Esophagus mucosa (tissue), 1 donor: ENCODE measurements at places on chromosomes 1 and 21.

DNA sequence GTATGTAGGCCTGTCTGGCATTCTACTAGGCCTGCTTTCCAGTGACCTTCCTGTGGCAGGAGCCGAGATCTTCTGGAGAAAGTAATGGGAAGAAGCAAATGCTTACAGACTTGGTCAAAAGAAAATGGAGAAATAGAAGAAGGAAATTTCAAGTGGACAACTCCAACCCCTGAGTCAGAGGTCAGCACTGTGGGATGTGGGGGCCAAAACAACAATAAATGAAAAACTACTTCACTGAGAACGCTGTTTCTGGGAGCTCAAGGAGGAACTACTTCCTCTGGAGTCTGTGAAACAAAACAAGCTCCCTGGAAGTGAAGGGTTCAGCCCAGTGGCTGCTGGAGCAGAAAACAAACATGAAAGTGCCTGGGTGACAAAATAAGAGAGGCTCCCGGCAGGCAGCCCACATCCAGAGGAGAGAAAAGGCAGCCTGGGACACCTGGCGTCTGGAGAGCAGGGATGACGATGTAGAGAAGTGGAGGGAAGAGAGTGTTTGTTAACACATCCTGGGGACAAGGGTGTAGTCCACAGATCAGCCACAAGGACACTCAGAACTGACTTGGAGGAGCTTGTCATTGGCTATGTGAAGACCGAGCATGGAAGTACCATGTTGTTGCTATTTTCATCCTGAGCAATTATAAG lies 355.2 kb downstream of the SMYD3 start:
- no peak for ATAC-seq

DNA sequence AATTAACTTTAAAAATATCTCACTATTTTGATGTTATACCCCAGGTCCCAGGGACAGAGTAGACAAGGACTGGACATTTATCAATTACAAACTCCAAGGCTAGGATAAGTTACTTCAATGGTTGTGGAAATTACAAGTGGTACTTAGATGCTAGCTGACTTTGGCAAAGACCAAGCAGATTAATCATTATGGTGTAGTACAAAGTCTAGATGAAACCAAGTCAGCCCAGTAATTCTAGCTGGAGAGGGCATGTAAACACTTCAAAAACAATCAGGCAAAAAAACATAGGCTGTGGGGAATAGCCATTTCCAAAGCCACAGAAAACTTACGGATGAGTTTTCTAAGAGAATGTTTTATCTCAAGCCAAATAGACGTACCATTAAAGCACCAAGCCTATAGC lies 124.5 kb downstream of the TSEN15 start:
- ATAC-seq, result no peak

GRCh38 chr1:23563003-23563402 lies 3.7 kb upstream of the ID3 start:
- ATAC-seq, result no peak

GRCh38 chr1:53145942-53146708 lies 3.7 kb upstream of the SLC1A7 start:
- peak; percentile 70 for ATAC-seq

GRCh38 chr1:234979296-234980279 lies 149.0 kb downstream of the TOMM20 start:
- no peak for ATAC-seq

GRCh38 chr1:29767769-29768425 lies 531.6 kb downstream of the PTPRU start:
- no peak for ATAC-seq

- no peak for ATAC-seq
Observed at GRCh38 chr1:104780470-104781078, 1030.9 kb downstream of the AMY1C start.

DNA sequence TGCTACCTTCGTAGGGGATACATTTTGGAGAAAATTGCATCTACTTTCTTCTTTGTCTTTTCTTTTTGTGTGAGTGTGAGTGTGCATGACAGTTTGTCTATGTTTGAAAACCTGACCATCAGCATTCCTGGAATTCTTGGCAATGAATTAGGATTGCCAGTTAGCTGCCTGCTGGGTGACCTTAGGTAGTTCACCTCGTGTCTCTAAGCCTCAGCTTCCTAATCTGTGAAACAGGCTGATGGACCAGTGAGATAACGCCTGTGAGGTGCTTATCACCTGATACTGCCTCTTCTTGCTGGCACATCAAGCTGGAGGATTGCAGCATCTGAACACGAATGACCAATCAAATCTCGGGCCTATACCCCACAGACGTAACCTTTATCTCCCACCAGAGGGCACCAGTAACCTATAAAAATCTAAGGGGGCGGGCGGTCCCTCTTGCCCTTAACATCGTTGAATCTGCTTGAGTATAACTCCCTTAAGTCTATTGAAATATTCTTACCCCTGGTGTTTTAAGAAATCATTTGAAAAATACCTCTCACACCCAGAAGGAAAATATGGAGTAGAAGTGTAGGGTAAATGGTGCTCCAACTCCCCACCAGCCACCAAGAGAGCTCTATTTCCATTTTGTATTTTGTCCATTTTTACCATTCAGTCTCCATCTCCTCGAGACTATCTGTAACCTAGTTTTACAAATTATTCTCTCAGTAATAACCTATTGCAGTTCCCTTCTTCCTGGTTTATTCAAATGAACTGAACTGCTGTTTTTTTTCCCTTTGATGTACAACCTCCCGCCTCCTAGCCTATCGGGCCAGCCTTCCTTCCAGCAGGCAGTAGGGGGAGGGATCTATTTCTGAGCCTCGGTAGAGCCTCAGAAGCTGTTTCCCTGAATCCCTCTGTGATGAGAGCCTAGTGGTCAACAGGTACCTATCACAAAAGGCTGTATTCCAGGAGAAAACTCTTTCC lies 49.7 kb downstream of the MDM4 start:
- peak; percentile 69 for ATAC-seq
